Jurkat, Clone E6-1 (cell line): ENCODE measurements at places on chromosomes 6 and 20.

- no peak for DNase-seq
Observed at GRCh38 chr6:62999796-63000195, 211.5 kb upstream of the FKBP1C start.

DNA sequence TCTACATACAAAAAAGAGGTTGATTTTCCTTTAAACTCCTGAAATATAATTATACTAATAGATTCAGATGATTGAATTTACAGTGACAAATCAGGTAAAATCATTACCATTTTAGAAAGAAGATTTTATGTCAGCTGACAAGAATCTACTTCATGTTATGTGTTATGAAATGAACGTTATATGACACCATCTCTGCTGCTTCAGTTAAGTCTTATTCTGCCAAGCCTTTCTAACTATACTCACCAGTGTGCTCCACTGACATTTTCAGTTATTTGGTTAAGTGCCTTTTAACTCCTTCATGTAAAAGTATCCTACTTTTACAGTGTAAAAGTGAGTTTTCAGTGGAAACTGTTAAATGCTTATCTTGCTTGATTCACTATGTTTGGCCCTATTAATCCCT, 80.4 kb downstream of the RWDD2A start:
- DNase-seq, result no peak

DNA sequence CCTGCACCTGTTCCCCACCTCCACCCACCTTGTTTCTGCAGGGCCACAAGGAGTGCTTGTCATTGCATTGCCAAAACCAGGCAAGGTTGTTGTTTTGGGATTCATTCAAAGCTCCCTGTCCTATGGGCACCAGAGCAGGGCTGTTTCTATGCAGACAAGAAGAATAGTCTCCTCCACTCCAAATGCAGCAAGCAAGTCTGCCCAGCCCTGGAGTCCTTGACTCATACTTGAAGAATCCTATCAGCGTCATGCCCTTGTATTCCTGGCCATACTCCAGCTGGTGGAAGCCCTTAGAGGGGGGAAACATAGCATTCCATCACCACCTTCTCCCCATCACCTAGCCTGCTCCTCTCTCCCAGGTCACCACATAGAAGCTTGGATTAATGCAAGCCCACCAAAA, 145.3 kb upstream of the ECI2 start:
- DNase-seq, result no peak

DNA sequence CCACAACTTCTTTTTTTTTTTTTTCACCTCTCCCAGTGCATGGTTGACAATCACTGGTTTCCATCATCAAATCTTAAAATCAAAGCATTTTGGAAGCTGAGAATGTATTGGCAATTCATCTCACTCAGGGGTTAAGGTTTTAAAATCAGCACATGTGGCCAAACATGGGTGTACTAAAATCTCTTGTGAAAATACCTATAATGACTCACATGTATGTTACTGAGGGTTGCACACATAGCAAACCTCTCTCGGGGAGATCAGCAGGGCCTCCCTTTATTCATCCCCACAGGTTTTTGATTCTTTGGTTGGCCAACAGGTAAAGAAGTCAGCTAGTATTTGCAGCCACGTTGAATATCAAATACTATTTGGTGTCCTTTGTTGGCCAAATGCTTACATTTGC, 44.3 kb upstream of the OCSTAMP start:
- DNase-seq, result no peak

DNA sequence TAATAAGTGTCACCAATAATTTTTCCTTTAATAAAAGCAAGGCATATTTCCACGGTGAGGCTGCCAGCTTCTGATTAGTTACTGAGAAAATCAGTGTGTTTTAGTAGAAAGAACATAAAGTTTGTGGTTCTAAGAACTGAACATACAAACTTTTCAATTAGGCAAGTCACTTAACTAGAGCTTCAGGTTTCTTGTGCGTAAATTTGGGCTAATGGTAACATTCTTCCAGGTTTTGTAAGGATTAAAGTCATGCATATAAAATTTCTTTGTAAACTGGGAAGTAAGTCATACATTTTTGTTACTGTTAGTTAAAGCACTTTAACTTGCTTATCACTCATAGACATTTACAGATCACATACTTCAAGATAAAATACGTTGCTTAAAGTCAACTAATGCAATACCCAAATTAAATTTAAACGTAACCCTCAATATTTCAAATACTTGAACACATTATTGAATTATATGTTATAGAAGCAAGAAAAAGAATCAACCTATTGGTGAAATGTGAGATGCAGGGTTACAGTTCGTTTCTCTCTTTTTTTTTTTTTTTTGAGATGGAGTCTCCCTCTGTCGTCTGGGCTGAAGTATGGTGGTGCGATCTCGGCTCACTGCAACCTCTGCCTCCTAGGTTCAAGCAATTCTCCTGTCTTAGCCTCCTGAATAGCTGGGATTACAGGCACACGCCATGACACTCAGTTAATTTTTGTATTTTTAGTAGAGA, 327.3 kb upstream of the NOX3 start:
- no peak for DNase-seq

GRCh38 chr6:133314947-133315346, 73.8 kb downstream of the EYA4 start:
- DNase-seq, result no peak

- no peak for DNase-seq
Observed at GRCh38 chr6:137692806-137693205, 174.3 kb upstream of the TNFAIP3 start.

GRCh38 chr6:136551103-136551502, 881 bp upstream of the MAP7 start:
- no peak for DNase-seq

- no peak for DNase-seq
Observed at GRCh38 chr20:2559279-2559626, 22.9 kb downstream of the TMC2 start.

- no peak for DNase-seq
Observed at GRCh38 chr6:1509241-1509640, 100.5 kb upstream of the FOXC1 start.

- DNase-seq, result no peak
Observed at GRCh38 chr20:45944965-45945677, 10.6 kb downstream of the PCIF1 start.

DNA sequence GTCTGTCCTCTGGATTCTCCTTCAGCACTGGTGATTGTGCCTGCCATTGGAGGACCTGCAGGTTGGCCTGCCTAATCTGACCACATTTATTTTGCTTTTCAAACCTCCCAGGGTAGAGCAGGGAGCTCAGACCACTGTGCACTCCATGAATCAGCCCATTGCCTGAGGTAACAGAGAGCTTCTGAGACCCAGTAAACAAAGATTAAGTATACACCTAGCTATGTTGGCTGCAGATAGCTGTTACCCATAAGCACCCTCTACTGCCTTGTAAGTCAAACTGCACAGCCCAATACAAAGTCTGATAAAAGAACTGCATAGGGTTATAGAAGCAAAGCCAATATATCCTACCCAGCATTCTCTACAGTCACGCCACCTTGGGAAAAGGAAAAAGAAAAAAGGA, 338.7 kb downstream of the HTR1B start:
- no peak for DNase-seq

DNA sequence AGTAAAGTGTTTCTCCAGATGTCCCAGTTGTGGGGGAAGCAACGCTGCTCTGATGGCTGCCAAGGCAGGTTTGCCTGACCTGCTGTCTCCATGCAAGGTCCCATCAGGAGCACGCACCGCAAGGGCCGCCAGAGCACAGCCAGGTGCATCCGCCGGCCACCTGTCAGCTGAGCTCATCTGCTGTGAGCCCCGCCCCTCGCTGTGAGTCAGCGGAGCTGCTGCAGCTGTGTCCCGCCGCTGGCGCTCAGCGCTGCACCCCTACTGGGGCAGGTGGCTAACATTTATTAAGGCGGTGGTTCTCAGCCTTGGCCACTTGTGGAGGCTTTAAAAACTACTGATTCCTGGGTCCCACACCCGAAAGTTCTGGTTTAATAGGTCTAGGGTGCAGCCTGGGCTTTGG, 225.7 kb downstream of the UST start:
- DNase-seq, result peak; percentile 35

DNA sequence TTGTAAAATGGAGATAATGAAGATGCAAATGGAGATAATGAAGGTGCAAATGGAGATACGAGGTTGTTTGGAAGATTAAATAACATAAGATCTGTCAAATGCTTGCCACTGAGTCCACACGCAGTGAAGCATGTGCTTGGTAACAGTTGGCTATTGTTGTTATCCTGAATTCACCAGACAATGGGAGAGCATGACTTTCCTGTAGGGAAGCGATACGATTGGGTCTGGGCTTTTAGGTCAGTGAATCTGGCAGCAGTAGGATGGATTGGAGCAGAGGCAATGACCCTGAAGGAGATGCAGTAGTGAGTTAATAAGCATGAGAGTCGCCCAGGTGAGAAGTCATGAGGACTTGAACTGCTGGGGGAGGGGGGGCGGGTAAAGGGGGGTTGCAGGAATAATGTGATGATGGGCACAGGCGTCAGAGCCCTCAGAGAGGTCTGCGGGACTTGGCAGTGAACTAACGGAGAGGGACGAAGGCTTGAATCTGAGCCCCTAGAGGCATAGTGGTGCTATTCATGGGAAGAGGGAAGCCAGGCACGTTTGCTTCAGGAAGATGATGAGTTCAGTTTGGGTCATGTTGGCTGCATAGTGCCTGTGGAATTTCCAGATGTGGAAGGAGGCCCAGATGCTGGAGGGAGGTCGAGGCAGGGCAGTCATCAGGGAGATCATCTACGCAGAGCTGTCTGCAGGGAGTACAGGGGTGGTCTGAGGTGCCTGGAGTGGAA, 55.4 kb downstream of the ZDHHC14 start:
- no peak for DNase-seq

GRCh38 chr20:45117581-45117980, 2.6 kb upstream of the WFDC5 start:
- DNase-seq, result no peak

DNA sequence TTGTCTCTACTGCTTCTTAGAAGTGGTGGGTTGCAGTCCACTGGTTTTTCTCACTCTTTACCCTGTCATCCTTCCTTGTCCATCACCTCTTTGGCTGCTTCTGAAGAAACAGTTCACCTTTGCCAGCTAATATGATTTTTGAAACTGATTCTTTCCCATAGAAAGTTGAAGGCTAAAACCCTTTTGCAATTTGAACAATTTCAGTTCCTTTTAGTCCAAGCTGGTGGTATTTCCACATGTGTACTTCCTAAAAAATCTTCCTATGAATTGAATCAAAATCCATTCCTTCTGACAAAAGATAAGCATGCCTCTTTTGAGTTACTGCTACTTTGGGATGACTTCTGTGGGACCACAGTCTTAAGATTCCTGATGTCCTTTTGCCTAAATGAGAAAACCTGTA, 210.0 kb upstream of the MAN1A1 start:
- no peak for DNase-seq

- DNase-seq, result no peak
Observed at GRCh38 chr6:30154709-30155519, 6.1 kb downstream of the TRIM10 start.

DNA sequence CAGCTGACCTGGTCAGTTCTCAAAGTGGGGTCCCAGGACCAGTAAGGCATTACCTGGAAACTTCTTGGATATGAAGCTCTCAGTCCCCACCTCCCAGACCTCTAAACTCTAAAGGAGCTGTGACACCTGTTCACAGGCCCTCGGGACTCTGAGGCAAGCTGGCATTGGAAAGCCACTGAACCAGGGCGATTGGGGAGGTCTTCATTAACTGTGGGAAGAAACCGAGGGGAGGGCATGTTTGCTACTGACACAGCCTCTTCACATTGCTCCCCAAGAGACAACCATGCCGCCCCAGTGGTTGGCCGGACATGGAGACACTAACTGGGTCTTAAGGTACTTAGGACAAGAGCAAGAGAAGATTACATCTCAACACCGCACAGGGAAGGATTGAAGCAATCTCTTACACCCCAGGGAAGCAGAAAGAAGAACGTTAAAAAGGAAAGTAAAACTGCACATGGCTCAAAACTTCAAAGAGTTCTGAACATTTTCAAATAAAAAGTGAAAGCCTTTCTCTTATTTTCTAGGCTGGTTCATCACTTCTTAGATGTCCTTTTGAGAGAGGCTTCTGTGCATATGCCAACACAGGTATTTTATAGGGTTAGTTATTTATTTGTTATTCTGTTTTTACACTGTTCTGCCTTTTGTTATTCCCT, 210.0 kb upstream of the CST7 start:
- DNase-seq, result peak; percentile 47

DNA sequence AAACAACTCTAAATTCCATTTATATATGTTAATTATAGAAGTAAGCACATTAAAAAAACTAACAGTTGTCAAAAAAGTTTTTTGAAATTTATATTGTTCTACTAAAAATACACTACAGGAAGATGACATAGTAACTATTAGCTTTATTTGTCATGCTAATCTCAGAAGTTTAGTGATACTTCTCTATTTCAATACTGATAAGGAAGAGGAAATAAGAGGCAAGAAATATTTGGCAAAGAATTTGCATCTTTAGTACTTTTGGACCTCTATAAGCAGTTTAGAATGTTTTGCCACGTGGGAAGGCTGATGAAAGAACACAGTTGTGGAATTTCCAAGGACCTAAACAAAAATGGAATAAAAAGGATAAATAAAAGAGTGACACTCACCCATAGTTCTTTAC, 12.6 kb downstream of the IFNGR1 start:
- no peak for DNase-seq

DNA sequence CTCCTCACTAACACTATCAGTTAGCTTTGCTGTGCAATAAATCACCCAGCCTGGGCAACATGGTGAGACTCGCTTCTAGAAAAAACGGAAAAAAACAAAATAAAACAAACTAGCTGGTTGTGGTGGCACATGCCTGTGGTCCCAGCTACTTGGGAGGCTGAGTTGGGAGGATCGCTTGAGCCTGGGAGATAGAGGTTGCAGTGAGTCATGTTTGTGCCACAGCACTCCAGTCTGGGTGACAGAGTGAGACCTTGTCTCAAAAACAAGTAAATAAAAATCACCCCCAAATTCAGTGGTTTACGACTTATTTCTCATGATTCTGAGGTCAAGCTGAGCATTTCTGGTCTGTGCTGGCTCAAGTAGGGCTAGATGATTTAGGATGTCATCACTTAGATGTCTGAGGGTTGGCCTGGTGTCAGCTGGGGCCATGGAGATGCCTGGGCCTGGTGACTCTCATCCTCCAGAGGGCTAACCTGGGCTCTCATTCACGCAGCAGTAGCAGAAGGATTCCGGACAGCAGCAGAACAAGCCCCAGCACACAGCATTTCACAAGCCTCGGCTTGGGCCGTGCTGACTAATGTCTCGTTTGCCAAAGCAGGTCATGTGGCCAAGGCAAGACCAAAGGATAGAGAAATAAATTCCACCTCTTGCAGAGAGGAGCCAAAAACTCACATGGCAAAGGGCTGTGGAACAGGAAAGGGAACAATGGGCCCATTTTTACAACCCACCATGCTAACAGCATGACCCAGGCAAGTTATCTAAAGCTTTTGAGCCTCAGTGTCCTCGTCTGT, 32.5 kb downstream of the MGME1 start:
- no peak for DNase-seq

DNA sequence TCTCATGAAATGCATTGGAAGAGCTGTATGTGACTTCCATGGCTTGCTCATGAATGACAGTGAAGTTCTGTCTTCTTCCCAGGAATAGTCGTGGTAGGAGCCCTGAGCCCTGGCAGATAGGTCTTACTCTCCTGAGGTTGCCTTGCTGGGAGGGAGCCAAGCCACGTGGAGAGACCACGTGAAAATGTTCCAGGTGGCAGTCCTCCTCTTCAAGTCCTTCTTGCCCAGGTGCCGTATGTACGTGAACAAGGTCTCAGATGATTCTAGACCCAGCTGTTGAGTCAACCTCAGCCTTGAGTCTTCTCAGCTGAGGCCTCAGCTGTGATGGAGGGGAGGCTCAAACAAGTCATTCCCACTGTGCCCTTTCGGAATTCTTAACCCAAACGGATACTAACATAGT, 192.4 kb upstream of the PRDM1 start:
- no peak for DNase-seq

- no peak for DNase-seq
Observed at GRCh38 chr6:97925504-97925903, 642.5 kb upstream of the MMS22L start.
